Large intestine (tissue), 12 donors: ENCODE measurements at places on chromosomes 16 and 17. TPM values are rescaled to one million over a fixed set of nuclear protein-coding genes. Genes with fewer than 3 reads are reported as not detected.

- no peak overlapping the region for H3K27ac ChIP-seq
- H3K36me3 ChIP-seq, result peaks cover 34% of the 10 kb centered on the region
- H3K4me1 ChIP-seq, result peaks cover 18% of the 10 kb centered on the region
Measured at GRCh38 chr17:18263885-18264682, 3.6 kb downstream of the MIEF2 start.

DNA sequence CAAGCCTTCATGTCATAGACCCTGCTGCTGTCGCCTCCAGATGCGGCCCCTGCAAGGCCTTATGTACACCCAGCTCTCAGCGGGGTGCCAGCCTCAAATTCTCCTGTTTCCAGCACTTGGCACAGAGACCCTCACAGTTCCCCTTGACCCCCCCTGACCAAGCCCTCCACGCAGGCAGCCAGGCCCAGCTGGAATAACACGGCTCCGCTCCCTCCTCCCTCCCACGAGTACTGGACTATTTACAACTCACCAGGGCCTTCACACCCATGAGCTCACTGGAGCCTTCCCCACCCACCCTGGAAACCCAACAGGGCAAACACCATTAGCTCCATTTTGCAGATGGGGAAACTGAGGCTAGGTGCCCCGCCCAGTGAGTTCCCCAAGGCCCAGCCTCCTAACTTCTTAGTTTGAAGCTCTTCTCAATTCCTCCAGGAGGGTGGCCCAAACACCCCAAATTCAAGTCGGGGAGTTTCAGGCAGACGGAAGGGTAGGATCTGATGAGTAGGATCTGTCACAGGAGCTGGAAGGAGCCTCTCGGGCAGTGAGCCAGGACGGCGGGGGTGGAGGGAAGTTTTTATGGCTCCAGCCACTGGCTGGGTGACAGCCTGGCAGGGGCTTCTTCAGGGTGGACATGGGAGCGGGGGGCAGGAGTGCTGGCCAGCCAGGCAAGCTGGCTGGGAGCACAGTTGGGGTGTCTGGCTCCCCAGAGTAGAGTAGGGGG lies 17.5 kb upstream of the DLX4 start:
- DNase-seq, result no peak
- H3K36me3 ChIP-seq, result no peaks in the 10 kb centered on the region
- H3K4me3 ChIP-seq, result no peak overlapping the region

DNA sequence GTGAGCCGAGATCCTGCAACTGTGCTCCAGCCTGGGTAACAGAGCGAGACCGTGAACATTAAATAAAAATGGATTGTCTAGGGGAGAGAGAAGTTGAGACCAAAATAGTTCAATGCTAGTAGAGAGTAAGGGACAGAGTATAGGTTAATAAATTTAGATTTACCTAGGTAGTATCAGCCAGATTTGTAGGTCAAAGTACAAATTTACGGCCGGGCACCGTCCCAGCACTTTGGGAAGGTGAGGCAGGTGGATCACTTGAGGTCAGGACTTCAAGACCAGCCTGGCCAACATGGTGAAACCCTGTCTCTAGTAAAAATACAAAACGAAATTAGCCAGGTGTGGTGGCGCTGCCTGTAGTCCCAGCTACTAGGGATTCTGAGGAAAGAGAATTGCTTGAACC lies 12.2 kb upstream of the BMERB1 start:
- no peaks in the 10 kb centered on the region for H3K36me3 ChIP-seq
- no peaks in the 10 kb centered on the region for H3K27me3 ChIP-seq
- no peak overlapping the region for H3K27ac ChIP-seq

NECAB2 gene
- 6.6 TPM for polyA plus RNA-seq

NPB gene
- 0.39 TPM for polyA plus RNA-seq

KRT33A gene
- not detected for polyA plus RNA-seq

DNA sequence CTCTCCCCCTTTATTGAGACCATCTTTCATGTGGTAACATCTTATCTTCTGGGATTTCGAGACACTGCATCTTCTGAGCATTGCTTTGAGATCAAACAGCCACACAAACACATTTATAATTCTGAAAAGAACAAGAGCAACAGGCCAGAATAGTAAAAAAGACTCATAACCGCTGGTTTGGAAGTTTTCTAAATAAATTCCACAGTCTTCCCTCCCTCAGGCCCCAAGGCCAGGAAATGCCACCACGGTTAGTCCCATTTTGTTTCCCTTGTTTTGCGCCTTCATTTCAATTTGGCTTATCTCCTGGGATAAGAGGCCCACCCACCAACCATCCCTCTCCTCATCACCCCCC lies 25.3 kb downstream of the LITAF start:
- DNase-seq, result no peak
- H3K27ac ChIP-seq, result no peak overlapping the region
- H3K36me3 ChIP-seq, result peaks cover under 1% of the 10 kb centered on the region
- H3K4me3 ChIP-seq, result no peak overlapping the region

SOST gene
- polyA plus RNA-seq, result not detected

GRCh38 chr17:16925461-16926060 lies 46.4 kb downstream of the TNFRSF13B start:
- no peaks in the 10 kb centered on the region for H3K36me3 ChIP-seq
- no peak overlapping the region for H3K27ac ChIP-seq
- H3K4me1 ChIP-seq, result no peaks in the 10 kb centered on the region
- no peaks in the 10 kb centered on the region for H3K27me3 ChIP-seq

DNA sequence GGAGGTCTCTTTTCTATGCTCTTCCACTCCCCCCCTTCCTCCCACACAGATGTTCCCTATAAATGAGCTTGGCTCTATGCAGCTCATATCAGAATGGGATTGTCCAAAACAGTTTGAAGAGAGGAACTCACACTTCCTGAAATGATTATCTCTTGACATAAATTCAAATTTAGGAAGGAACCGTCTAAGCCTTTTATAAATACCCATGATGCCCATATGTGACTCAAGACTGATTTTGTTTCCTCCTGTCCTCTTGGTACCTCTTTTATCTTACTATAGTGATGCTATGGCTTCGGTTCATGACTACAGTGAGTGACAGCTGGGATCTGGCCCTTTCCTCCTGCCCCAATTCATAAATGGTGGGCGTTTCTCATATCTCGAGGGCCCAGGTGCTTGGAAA lies 16.6 kb upstream of the TERF2 start:
- no peaks in the 10 kb centered on the region for H3K27me3 ChIP-seq
- peaks cover 34% of the 10 kb centered on the region for H3K4me1 ChIP-seq
- H3K36me3 ChIP-seq, result no peaks in the 10 kb centered on the region
- no peak overlapping the region for H3K27ac ChIP-seq
- no peak overlapping the region for H3K4me3 ChIP-seq
